ENCODE measurements at places on chromosomes 7 and 10. TPM values are rescaled to one million over a fixed set of nuclear protein-coding genes. Genes with fewer than 3 reads are reported as not detected.

DNA sequence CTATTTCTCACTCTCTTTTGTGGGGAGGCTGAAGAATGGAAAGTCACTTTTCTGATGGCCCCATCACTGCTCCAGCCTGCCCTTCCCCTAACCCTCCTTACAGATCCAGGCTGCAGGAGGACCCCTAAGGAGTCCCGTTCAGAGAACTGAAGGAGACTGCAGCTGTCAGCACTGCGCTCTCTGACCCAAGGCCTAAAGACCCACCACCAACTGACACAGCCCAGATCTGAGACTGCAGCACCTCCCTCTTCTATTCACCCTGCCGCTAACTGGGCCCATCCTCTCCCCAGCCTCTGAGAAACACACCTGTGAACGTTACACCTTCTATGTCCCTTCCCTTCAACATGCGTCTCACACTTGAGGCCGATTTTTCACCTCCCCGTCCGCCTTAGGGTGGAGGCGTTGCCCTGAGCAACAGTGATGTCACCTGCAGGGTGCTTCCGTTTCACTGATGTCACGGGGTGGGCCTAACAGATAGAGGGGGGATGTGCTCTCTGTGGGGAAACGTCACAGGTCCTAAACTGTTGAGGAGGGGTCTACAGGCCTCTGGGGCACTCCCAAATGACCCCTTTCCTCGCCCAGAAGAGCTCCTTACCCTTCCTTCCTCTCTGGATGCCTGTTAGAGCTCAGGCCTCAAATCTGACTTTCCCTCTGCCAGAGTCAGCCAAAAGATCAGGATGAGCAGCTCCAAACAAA lies 5.1 kb downstream of the ITPRIP start:
- no peak for DNase-seq
- peaks cover 21% of the 10 kb centered on the region for H3K4me1 ChIP-seq
- H3K36me3 ChIP-seq, result no peaks in the 10 kb centered on the region
- peak overlapping the region; percentile 4 for H3K4me3 ChIP-seq

DNA sequence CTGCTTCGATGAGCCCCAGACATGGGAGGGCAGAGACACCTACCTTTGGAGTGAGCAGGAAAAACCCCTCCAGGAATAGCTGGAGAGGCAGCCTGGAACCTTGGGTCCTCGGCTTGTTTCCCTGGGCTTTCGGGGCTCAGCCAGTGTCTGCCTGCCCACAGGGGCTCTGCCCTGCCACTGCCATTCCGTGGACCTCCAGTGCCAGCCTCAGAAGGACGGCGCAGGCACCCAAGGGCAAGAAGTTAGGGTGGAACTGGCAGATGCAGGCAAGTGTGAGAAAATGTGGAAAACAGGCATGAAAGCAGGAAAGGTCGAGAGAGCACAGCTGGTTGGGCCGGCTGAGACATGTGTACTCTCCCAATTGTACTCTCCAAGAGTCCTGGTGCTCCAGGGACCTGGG lies 281.5 kb downstream of the GRID1 start:
- no peaks in the 10 kb centered on the region for H3K36me3 ChIP-seq
- no peak overlapping the region for H3K27ac ChIP-seq
- no peak for DNase-seq
- no peak overlapping the region for H3K4me3 ChIP-seq
- no peaks in the 10 kb centered on the region for H3K27me3 ChIP-seq
- H3K4me1 ChIP-seq, result no peaks in the 10 kb centered on the region

DNA sequence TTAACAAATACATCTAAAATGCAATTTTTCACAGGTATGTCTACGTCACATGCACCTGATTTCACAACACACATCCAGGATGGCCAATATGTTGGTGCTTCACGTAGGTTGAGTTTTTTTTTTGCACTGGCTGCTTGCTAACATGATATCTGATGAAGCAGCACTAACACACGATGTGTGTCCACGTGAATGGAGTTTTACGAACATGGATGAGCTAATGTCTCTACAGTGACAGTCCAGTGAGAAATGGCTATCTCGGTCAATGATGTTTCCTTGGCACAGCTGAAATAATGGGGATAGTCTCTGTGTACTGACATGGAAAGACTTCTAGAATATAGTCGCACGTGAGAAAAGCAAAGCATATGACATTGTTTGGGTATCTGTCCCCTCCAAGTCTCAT lies 563.9 kb upstream of the ADARB2 start:
- H3K27me3 ChIP-seq, result no peaks in the 10 kb centered on the region
- no peaks in the 10 kb centered on the region for H3K4me1 ChIP-seq
- no peak overlapping the region for H3K4me3 ChIP-seq
- no peak for DNase-seq

- no peaks in the 10 kb centered on the region for H3K27me3 ChIP-seq
- H3K4me1 ChIP-seq, result no peaks in the 10 kb centered on the region
- peak overlapping the region; percentile 54 for H3K27ac ChIP-seq
- no peak overlapping the region for H3K4me3 ChIP-seq
- H3K36me3 ChIP-seq, result no peaks in the 10 kb centered on the region
- DNase-seq, result no peak
These were observed 124.2 kb upstream of the MKLN1 start for GRCh38 chr7:131203291-131203976.

GRCh38 chr10:28256776-28257175 lies 46.1 kb downstream of the MPP7 start:
- no peaks in the 10 kb centered on the region for H3K4me1 ChIP-seq
- H3K27ac ChIP-seq, result no peak overlapping the region
- DNase-seq, result no peak
- H3K4me3 ChIP-seq, result no peak overlapping the region
- no peaks in the 10 kb centered on the region for H3K27me3 ChIP-seq
- no peaks in the 10 kb centered on the region for H3K36me3 ChIP-seq

- no peaks in the 10 kb centered on the region for H3K36me3 ChIP-seq
- DNase-seq, result no peak
- H3K4me1 ChIP-seq, result no peaks in the 10 kb centered on the region
- H3K27me3 ChIP-seq, result no peaks in the 10 kb centered on the region
- H3K27ac ChIP-seq, result no peak overlapping the region
These were observed 83.5 kb downstream of the PRPF18 start for GRCh38 chr10:13670311-13670710.

DNA sequence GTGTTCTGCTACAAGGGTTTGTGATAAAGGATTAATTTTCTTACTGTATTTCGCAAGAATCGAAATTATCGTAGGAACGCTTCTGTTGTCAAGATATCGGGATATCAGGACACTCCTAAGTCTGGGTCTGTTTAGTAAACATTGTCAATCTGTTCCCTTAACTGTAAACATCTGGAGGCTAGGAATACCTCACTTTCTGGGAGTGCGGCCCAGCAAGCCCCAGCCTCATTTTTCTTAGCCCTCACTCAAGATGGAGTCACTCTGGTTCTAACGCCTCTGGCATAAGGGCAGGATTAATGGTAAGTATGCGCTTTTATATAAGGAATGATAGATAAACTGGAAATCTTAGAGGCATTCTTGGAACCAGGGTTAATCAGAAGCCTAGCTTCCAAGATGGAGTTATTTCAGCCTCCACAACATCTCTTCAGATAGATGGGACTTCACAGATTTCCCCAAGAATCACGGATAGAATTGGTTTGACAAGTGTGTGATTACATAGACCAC lies 30.1 kb upstream of the CCL24 start:
- DNase-seq, result no peak
- no peaks in the 10 kb centered on the region for H3K36me3 ChIP-seq
- no peak overlapping the region for H3K27ac ChIP-seq
- H3K4me1 ChIP-seq, result no peaks in the 10 kb centered on the region
- H3K27me3 ChIP-seq, result no peaks in the 10 kb centered on the region
- no peak overlapping the region for H3K4me3 ChIP-seq

DNA sequence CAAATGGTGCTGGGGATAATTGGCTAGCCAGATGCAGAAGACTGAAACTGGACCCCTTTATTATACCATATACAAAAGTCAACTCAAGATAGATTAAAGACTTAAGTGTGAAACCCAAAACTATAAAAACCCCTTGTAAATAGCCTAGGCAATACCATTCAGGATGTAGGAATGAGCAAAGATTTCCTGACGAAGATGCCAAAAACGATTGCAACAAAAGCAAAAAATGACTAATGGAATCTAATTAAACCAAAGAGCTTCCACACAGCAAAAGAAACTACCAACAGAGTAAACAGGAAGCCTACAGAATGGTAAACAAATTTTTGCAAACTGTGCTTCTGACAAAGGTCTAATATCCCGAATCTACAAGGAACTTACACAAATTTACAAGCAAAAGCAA lies 30.9 kb upstream of the PLXDC2 start:
- no peak for DNase-seq
- H3K4me1 ChIP-seq, result no peaks in the 10 kb centered on the region
- no peaks in the 10 kb centered on the region for H3K27me3 ChIP-seq
- no peaks in the 10 kb centered on the region for H3K36me3 ChIP-seq
- no peak overlapping the region for H3K27ac ChIP-seq

DNA sequence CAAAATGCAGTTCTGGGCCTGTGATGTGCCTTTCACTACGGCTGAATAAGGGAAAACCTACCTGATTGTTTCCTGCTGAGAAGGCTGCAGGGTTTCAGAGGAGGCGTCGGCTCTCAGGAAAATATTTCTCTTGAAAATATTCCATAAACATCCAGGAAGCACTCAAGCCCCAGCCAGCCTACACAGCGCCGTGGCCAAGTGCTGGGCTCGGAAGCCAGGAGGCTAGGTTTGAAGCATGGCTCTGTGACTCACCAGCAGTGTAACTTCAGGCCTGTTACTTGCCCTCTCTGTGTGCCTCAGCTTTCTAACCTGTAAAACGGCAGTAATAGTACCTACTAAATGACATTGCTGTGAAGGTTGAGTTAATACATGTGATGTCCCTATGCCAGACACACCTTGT lies 399.1 kb downstream of the GATA3 start:
- H3K4me3 ChIP-seq, result no peak overlapping the region
- peak overlapping the region; percentile 74 for H3K27ac ChIP-seq
- no peaks in the 10 kb centered on the region for H3K36me3 ChIP-seq
- no peak for DNase-seq

GRCh38 chr7:84704380-84704779 lies 482.5 kb downstream of the SEMA3D start:
- no peaks in the 10 kb centered on the region for H3K27me3 ChIP-seq
- H3K4me3 ChIP-seq, result no peak overlapping the region
- no peaks in the 10 kb centered on the region for H3K36me3 ChIP-seq
- H3K4me1 ChIP-seq, result no peaks in the 10 kb centered on the region
- H3K27ac ChIP-seq, result no peak overlapping the region

GRCh38 chr10:32357056-32357735 lies 10.2 kb upstream of the EPC1 start:
- no peaks in the 10 kb centered on the region for H3K36me3 ChIP-seq
- H3K27ac ChIP-seq, result no peak overlapping the region
- no peaks in the 10 kb centered on the region for H3K4me1 ChIP-seq

DNA sequence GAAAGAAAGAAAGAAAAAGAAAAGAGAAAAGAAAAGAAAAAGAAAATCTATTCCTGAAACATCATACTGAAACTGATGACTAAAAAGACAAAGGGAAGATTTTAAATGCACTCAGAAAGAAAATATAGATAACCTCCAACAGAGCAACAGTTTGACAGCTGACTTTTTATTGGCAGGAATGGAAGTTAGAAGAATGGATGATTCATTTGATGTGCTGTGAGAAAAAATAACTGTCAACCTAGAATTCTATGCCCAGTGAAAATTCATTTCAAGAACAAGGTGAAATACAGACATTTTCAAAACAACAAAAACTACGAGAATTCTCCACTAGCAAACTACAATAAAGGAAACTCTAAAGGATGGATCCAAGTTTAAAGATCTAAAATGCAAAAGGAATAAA lies 50.5 kb upstream of the HSPA12A start:
- no peaks in the 10 kb centered on the region for H3K36me3 ChIP-seq
- no peaks in the 10 kb centered on the region for H3K4me1 ChIP-seq
- no peaks in the 10 kb centered on the region for H3K27me3 ChIP-seq
- H3K27ac ChIP-seq, result no peak overlapping the region

- no peaks in the 10 kb centered on the region for H3K27me3 ChIP-seq
- H3K27ac ChIP-seq, result no peak overlapping the region
- no peaks in the 10 kb centered on the region for H3K4me1 ChIP-seq
These were observed 31.2 kb downstream of the TRRAP start for GRCh38 chr7:98909487-98909886.

GRCh38 chr10:103479135-103479534 lies at the start of gene CALHM3:
Gene CALHM3, minus strand, starts transcription at chr10:103479240. Its CDS starts 208 bp downstream, at chr10:103479032.
- no peak within 1 kb of the TSS for H3K27ac ChIP-seq
- H3K36me3 ChIP-seq, result no peaks in the 10 kb centered on the region
- DNase-seq, result no peak
- H3K4me1 ChIP-seq, result no peaks in the 10 kb centered on the region

GRCh38 chr7:122438006-122438405 lies 133.5 kb upstream of the FEZF1 start:
- no peak for DNase-seq
- H3K27ac ChIP-seq, result no peak overlapping the region
- no peaks in the 10 kb centered on the region for H3K36me3 ChIP-seq
- no peaks in the 10 kb centered on the region for H3K27me3 ChIP-seq

DNA sequence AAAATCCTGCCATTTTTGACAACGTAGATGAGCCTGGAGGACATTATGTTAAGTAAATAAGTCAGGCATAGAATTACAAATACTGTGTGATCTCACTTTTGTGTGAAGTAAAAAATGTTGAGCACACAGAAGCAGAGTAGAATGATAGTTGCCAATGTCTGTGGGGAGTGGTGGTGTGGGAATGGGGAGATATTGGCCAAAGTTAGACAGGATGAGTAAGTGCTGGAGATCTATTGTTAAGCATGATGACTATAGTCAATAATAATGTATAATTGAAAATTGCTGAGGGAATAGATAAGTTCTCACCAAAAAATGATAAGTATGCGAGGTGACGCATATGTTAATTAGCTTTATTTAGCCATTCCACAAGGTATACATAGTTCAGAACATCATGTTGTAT lies 92.0 kb downstream of the GPR85 start:
- DNase-seq, result no peak
- no peak overlapping the region for H3K4me3 ChIP-seq
- no peak overlapping the region for H3K27ac ChIP-seq

GRCh38 chr7:143041346-143041745 lies 10.8 kb upstream of the OR6V1 start:
- no peaks in the 10 kb centered on the region for H3K27me3 ChIP-seq
- no peak overlapping the region for H3K27ac ChIP-seq
- no peak for DNase-seq
- H3K4me1 ChIP-seq, result no peaks in the 10 kb centered on the region

DNA sequence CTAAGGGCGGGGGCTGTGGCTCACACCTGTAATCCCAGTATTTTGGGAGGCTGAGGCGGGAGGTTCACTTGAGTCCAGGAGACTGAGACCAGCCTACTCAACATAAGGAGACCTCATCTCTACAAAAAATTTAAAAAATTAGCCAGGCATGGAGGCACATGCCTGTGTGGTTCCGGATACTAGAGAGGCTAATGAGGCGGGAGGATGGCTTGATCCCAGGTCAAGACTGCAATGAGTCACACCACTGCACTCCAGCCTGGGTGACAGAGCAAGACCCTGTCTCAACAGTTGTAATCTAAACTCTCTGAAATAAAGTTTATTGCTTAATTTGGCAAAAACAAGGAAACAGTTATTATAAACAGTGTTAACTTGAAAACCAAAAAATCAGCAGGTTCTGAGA lies 123.3 kb downstream of the USP6NL start:
- no peak overlapping the region for H3K4me3 ChIP-seq
- no peaks in the 10 kb centered on the region for H3K4me1 ChIP-seq
- DNase-seq, result no peak
- H3K36me3 ChIP-seq, result no peaks in the 10 kb centered on the region
- H3K27me3 ChIP-seq, result no peaks in the 10 kb centered on the region
- no peak overlapping the region for H3K27ac ChIP-seq

- H3K4me1 ChIP-seq, result no peaks in the 10 kb centered on the region
- no peak overlapping the region for H3K27ac ChIP-seq
- no peak for DNase-seq
- no peaks in the 10 kb centered on the region for H3K27me3 ChIP-seq
These were observed 7.4 kb upstream of the SAMD8 start for GRCh38 chr10:75103881-75104686.

The LLCFC1 gene
- not detected for total RNA-seq

The FKBP6 gene
- not detected for total RNA-seq

The PMS2 gene
- 16.5 TPM for total RNA-seq

The TMEM236 gene
- 0.59 TPM for total RNA-seq

The MKX gene
- 1.8 TPM for total RNA-seq

The CRYGN gene
- 0.98 TPM for total RNA-seq

The RASSF4 gene
- 18.7 TPM for total RNA-seq

The DNA2 gene
- 2.8 TPM for total RNA-seq
